ENCODE measurements at places on chromosomes 2 and 18. TPM values are rescaled to one million over a fixed set of nuclear protein-coding genes. Genes with fewer than 3 reads are reported as not detected.

MYOM1 gene
- polyA plus RNA-seq = 1.5 TPM

- H3K27ac ChIP-seq = no peak overlapping the region
- no peak overlapping the region for H3K4me3 ChIP-seq
- DNase-seq = peak; percentile 23
- no peaks in the 10 kb centered on the region for H3K36me3 ChIP-seq
- H3K27me3 ChIP-seq = no peaks in the 10 kb centered on the region
Observed at GRCh38 chr18:31740180-31740579, 20.5 kb downstream of the SLC25A52 start.

- DNase-seq = no peak
- H3K4me1 ChIP-seq = peaks cover 7% of the 10 kb centered on the region
- no peak overlapping the region for H3K4me3 ChIP-seq
- H3K27ac ChIP-seq = no peak overlapping the region
- no peaks in the 10 kb centered on the region for H3K36me3 ChIP-seq
Observed at GRCh38 chr2:39667104-39667885, 1.6 kb downstream of the TMEM178A start.

GRCh38 chr2:201255408-201256033, 4.8 kb upstream of the CASP8 start:
- no peak overlapping the region for H3K4me3 ChIP-seq
- H3K27me3 ChIP-seq = no peaks in the 10 kb centered on the region
- no peaks in the 10 kb centered on the region for H3K36me3 ChIP-seq

DSC2 gene
- polyA plus RNA-seq = 0.01 TPM

- no peak overlapping the region for H3K4me3 ChIP-seq
- peaks cover 3% of the 10 kb centered on the region for H3K27me3 ChIP-seq
- H3K36me3 ChIP-seq = no peaks in the 10 kb centered on the region
- no peak for DNase-seq
- no peak overlapping the region for H3K27ac ChIP-seq
Observed at GRCh38 chr2:113112871-113113270, 14.5 kb upstream of the IL1RN start.

HOXD10 gene
- not detected for polyA plus RNA-seq

DNA sequence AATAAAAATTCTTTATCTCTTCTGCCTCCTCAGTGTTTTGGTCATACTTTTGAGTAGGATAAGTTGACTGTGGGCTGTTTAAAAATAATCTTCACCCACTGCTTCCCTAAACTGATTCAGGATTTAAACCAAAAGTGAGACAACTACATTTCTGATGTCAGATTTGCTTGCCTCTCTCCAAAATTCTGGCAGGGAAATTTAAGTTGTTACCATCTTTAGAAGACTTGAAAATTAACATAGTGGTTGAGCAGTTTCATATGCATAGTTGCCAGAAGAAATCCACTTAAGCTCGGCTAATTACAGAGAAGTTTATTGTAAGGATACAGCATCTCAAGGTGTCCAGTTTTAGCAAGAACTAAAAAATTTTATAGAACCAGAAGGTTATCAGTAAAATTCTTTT, 57.0 kb downstream of the MAIP1 start:
- H3K4me3 ChIP-seq = no peak overlapping the region
- H3K36me3 ChIP-seq = no peaks in the 10 kb centered on the region
- H3K27me3 ChIP-seq = no peaks in the 10 kb centered on the region

- H3K27me3 ChIP-seq = no peaks in the 10 kb centered on the region
- no peak overlapping the region for H3K4me3 ChIP-seq
- no peaks in the 10 kb centered on the region for H3K36me3 ChIP-seq
- H3K4me1 ChIP-seq = no peaks in the 10 kb centered on the region
Observed at GRCh38 chr2:229300790-229301189, 29.7 kb upstream of the PID1 start.

GRCh38 chr2:212832211-212833195, 293.9 kb upstream of the ERBB4 start:
- no peak overlapping the region for H3K27ac ChIP-seq
- no peak overlapping the region for H3K4me3 ChIP-seq
- H3K36me3 ChIP-seq = no peaks in the 10 kb centered on the region
- no peaks in the 10 kb centered on the region for H3K4me1 ChIP-seq

DNA sequence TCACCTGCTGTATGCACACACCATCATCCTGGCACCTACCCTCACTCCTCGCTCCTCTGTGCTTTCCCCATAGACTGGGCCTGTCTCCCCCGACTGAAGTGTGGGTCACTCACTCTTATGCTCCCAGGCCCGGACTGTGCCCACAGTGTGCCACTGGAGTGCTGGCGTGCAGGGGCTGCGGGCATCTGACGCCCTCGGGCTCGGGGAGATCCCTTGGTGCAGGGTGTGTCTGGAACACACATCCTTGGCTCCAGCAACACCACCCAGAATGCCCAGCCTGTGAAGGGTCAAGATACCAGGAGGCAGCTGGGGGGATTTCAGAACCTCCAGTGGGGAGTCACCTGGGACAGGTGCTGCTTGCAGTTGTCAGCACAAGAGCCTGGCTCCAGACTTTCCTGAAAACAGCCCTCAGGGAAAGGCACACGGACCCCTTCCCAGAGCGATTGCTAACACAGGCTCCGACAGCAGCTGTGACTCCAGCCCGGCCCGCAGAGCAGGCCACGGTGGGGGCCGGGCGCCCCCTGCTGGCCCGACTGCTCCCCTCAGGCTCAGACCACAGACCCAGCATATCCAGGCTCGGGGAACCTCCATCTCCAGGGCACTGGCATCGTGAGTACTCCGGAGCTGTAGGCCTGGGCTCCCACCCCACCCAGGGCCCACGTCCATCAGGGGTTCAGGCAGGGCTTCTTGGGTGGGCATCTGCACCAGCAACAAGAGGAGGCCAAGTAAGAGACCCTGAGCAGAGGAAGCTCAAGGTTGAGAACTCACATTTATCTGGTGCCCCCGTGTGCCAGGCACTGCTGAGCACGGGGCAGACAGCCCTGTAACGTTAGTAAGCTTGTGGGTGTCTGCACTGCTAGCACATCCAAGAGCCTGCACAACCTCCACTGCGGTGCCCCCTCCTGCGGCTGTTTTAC, 8.6 kb downstream of the HS1BP3 start:
- no peak overlapping the region for H3K4me3 ChIP-seq
- DNase-seq = peak; percentile 82
- H3K4me1 ChIP-seq = peaks cover 3% of the 10 kb centered on the region
- H3K36me3 ChIP-seq = peaks cover 68% of the 10 kb centered on the region
- no peaks in the 10 kb centered on the region for H3K27me3 ChIP-seq

SLC4A5 gene
- polyA plus RNA-seq = 3.3 TPM

- no peaks in the 10 kb centered on the region for H3K27me3 ChIP-seq
- no peaks in the 10 kb centered on the region for H3K4me1 ChIP-seq
- no peak overlapping the region for H3K27ac ChIP-seq
- H3K36me3 ChIP-seq = no peaks in the 10 kb centered on the region
- peak; percentile 54 for DNase-seq
Observed at GRCh38 chr18:43486462-43486861, 209.2 kb upstream of the SYT4 start.

DNA sequence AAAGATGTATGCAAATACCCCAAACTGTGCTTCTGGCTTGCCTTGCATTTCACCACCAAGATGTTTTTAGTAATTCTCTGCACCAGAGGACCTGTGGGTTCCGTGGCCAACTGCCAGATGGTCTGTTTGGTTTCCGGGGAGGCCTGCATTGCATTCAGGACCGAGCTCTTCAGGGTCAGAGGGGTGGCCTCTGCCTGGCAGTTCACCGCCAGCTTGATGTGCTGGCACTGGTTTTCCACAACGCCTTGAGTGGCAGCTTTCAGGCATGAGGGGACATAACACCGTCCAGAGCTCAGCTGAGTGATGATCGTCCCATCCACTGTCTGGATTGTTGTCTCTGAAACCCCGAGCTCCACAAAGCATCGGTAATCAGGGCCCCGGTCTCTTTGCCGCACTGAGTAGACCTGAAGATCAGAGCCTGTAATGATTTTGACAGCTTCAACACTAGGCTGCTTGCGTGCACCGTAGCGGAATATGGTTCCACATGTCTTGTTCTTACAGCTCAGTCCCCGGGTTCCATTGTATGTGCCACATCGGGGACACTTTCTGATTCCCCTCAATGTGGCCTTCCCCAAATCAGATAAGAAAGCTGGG, 9.4 kb downstream of the C2orf42 start:
- peak; percentile 41 for DNase-seq
- peak overlapping the region; percentile 62 for H3K27ac ChIP-seq
- peaks cover 3% of the 10 kb centered on the region for H3K4me1 ChIP-seq
- H3K36me3 ChIP-seq = peaks cover 16% of the 10 kb centered on the region
- H3K27me3 ChIP-seq = no peaks in the 10 kb centered on the region

UGT1A10 gene
- polyA plus RNA-seq = not detected

GRCh38 chr18:5979971-5980457, 84.7 kb upstream of the TMEM200C start:
- no peaks in the 10 kb centered on the region for H3K36me3 ChIP-seq
- H3K4me3 ChIP-seq = no peak overlapping the region
- H3K4me1 ChIP-seq = peaks cover 15% of the 10 kb centered on the region
- no peak overlapping the region for H3K27ac ChIP-seq

DNA sequence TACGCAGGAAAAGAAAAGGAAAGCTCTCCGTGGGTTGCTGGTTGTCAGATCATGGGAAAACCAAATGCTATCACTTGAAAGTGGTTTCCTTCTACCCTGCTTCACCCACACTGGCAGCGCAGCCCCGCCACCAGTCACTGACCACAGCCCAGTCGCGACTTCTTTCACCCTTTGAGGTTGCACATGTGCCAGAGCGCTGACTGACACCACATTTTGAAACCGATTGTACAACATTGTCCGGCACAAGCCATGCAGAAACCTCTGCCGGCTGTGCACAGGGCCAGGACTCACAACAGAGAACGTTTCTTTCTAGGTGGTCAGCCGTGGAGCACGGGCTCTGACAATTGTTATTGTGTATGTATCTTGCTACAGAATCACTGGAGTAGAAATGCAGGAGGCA, 827.2 kb upstream of the POU3F3 start:
- no peak overlapping the region for H3K4me3 ChIP-seq
- DNase-seq = no peak
- H3K27ac ChIP-seq = no peak overlapping the region
- H3K4me1 ChIP-seq = no peaks in the 10 kb centered on the region
- no peaks in the 10 kb centered on the region for H3K27me3 ChIP-seq

DNA sequence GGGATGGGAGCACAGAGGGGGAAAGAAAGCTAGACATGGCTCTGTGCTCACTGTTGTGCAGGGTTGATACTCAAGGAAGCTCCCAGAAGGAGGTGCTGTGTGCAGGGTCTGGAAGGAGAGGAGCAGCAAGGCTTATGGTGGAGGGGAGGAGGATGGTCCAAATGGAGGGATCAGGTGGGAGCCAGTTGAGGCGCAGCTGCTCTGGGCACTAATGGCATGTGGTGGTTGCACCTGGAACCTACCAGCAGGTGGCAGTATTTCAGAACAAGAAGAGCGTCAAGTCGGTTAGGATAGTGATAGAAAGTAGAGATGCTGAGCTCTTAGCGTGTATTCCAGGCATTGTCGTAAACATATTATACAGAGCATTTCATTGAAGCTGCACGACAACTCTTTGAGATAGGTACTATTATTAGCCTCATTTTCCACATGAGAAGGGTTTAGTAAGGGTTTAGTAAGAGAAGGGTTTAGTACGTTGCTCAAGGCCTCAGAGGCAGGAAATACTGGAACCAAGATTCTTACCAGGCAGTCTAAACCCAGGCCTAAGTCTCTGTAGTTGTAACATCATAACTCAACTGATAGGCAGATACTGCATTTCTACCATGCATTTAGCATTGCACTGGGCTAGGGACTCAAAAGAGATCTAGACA, 223.7 kb downstream of the CYP26B1 start:
- peak; percentile 62 for DNase-seq
- H3K4me3 ChIP-seq = no peak overlapping the region
- H3K27me3 ChIP-seq = no peaks in the 10 kb centered on the region
- no peak overlapping the region for H3K27ac ChIP-seq

Measured in B cell (primary cell).